ENCODE measurements at places on chromosomes 1 and 21.
A peak's percentile ranks its signal among the peaks of the same experiment; 100 is the strongest.

DNA sequence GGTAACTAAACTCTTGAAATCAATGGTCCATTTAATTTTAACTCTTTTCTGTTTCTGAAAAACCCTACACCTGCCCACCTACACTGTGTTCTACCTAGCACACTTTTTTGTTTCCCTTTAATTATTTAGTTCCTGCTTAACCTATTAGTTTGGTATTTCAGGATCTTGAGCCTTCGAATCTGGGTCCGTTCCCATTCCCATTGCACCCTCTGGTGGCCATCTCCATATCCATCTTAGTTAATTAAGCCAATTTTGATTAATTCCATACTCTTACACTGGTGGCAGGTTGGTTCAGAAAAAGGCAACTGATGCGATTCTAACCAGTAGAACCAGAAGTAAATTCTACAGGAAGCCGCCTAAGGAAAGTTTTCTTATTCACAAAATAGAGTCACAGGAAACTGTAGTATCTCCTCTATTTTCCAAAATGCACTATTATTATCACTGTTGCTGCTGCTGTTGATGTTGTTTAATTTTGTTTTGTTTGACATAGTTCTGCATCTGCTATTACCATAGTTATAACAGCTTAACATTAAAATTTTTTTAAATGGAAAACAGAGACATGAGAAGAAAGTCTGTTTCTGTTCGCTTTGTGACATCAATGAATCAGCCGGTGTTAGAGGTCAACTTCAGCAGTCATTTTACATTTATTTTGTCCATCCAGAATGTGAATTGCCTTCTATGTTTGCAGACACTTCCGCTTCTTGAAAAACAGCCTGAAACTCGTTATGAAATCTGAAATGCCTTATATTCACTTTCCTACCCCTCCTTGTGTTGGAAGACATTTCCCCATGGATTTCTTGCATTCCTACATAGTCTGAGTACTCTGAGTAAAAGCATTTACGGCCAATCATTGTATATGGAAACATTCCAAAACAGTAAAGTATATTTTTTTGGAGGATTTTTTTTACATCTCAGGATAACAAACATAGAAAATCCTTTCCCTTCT, 115.5 kb upstream of the NCAM2 start:
- peak; percentile 44 for DNase-seq

DNA sequence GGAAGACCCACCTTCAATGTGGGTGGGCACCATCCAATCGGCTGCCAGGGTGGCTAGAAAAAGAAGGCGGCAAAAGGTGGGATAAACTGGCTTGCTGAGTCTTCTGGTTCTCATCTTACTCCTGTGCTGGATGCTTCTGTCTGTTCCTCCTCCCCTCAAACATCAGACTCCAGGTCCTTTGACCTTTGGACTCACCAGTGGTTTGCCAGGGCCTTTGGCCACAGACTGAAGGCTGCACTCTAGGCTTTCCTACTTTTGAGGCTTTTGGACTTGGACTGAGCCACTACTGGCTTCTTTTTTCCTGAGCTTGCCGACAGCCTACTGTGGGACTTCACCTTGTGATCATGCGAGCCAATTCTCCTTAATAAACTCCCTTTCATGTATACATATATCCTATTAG, 55.9 kb downstream of the VCAM1 start:
- no peak for DNase-seq

DNA sequence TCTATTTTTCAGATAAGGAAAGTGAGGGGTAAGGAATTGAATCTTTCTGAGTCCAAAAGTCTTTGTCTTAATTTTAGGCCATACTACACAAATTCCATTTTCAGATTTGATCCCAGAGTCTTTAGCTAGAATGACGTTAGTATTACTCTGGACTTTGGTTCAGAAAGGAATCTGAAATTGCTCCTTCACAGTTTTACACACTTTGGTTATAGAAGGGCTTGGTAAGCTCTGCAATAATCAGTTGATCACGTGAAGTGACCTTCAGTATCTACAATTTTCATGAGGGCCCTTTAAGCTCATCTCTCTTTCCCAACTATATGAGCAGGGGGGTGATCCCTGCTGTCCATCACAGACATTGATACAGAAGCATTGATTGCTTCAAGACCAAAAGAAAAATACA, 103.4 kb upstream of the ESRRG start:
- DNase-seq, result no peak

GRCh38 chr1:66271216-66271903, 262.6 kb upstream of the SGIP1 start:
- no peak for DNase-seq

DNA sequence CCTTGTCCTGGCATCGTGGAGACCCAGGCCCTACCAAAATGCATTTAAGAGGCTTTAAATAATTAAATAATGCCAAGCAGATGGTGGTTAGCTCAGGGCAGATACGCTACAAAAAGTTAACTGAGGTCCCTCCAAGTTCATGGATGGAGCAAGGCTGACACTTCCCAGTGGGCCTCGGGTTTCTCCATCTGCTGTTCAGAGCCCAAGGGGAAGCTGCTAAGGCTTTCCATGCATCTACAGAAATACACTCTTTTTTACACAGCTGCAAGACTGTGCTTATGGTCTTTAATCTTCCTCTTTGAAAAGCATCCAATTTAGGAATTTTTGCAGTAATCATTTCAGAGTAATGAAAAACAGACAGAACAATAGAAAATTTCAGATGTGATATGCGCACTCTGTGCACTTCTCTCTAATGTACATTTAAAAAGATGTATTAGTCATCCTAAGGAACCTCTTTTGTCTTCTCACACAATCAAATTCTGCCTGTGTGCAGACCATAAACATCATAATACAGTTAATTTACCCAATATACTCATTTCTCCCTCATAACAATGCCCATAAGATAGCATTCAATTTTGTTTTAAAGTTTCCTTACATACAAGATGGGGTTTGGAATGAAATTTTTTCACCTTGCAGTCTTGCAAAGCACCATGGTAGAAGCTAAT, 173.2 kb upstream of the ATP1B1 start:
- no peak for DNase-seq

DNA sequence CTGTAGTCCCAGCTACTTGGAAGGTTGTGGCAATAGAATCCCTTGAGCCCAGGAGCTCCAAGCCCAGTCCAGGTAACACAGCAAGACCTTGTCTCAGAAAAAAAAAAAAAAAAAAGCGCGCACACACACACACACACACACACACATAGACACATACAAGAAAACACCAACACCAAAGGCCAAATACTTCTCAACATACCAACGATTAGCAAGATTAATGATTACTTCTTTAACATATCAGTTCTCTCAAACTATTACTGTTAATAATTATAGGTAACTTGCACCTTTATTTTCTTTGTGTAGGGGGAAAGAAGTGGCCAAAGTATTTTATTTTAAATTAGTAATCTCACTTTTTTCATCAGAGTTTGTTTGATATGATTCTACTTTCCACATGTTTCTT, 289.5 kb upstream of the ADGRL2 start:
- DNase-seq, result no peak

All from RPMI8226 (cell line).